ENCODE measurements at places on chromosomes 3 and 15.

GRCh38 chr15:101288905-101289513, 6.0 kb downstream of the SNRPA1 start:
- no peak for DNase-seq

DNA sequence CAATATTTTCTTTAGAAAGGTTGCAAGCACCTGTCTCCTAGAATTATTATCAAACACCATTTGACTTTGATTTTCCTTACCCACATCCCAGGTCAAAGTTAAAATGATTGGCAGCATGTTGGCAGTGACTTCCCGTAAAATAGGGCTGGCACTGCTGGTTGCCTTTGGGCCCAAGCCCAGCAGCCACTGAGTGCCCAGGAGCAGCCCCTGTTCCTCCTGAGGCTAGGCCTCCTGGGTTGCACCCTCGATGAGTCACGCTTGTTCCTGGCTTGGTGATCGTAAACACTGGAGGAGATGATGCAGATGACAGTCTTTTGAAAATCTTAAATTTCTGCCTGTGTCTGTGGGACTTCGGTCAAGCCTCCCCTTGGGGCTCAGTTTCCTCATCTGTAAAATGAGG, 290.0 kb downstream of the TLE3 start:
- DNase-seq: peak; percentile 42

DNA sequence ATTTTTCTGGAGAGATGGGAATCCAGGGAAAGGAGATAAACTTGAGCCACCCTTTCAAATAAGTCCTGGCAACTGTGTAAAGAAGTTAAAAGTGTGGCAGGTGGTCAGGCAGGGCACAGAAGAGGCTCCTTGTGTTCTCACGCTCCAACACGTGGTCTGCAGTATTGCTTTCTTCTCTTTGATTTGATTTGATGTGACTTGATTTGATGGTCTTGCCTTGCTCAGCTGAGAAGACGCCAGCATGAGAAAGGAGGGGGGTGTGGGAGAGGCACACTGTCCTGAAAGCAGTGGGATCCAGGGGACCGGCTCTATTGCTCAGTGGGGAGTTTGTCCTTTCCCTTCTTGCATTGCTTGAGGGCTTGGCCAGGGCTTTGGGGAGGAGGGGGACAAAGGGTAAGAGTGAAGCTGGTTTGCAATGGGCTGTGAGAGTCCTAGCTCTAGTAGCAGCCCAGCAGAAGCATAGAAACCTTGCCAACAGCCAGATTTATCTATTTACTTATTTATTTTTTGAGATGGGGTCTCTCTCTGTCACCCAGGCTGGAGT, 25.7 kb upstream of the NEO1 start:
- no peak for DNase-seq

DNA sequence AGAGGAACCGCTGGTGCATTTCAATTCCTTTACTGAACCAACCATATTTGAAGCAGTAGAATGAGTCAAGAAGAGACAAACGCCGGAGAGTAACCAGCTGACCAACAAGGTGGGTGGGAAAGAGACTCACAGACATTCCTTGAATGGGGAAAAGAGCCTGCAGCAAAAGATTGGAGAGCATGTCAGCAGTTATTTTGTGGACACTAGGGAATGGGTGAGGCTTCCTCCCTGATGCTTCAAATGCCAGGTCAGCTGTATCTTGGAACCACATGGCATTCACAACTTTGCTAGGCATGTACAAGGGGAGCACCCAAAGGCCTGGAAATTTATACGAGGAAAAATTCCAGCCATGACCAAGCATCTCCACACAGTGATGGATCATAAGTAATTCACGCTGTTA, 29.9 kb upstream of the ZKSCAN7 start:
- DNase-seq: no peak

- DNase-seq: no peak
Measured at GRCh38 chr3:138809500-138810256, 25.1 kb downstream of the PIK3CB start.

GRCh38 chr3:13391308-13391707, 28.8 kb downstream of the NUP210 start:
- peak; percentile 11 for DNase-seq

- no peak for DNase-seq
Measured at GRCh38 chr3:33103480-33103879, 6.5 kb upstream of the GLB1 start.

DNA sequence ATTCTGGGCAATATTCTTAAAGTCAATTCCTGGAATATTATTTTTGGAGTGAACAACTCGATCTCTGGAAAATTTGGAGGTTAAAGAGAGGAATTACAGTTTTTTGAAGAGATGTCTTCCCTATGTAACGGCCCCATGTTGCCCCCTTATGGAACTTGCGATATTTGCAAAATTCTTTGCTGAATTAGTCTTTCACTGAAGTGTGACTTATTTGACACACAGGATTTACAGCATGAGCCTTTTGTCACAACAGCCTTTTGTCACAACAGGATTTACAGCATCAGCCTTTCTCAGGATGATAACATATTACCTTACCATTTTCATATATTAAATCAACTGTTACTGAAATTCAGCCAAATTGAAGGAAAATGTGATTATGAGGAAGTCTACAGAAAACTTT, 37.8 kb upstream of the SPTSSB start:
- DNase-seq: no peak

DNA sequence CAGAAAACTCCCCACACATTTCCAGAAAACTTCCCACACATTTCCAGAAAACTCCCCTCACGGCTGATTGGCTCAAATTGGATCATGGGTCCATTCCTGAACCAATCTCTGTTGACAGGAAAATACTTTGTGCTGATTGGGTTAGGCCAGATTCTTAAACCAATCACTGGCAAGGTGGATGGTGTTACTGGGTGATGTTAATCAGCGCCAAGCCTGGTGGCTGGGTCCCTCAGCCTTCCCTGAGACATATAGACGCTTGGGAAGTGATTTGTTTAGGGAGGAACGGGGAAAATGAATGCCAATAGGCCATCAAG, 199.4 kb upstream of the UBE2E2 start:
- no peak for DNase-seq

DNA sequence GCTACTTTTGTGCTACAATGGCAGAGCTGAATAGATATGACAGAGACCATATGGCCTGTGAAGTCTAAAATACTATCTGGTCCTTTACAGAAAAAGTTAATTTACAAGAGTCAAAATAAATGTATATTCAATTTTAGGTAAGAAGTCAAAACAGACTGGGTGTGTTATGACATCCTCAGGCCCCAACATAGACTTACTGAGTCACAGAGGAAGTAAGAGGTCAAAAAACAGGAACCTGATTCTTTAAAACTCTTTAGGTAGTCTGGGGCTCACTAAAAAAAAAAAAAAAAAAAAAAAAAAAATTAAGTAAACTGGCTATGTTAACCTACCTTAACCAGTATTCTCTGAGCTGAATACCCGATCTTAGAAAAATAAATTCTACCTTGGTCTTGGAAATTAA, 13.1 kb downstream of the DNAAF4 start:
- no peak for DNase-seq

GRCh38 chr3:136192831-136193230, 3.3 kb downstream of the MSL2 start:
- DNase-seq: no peak

DNA sequence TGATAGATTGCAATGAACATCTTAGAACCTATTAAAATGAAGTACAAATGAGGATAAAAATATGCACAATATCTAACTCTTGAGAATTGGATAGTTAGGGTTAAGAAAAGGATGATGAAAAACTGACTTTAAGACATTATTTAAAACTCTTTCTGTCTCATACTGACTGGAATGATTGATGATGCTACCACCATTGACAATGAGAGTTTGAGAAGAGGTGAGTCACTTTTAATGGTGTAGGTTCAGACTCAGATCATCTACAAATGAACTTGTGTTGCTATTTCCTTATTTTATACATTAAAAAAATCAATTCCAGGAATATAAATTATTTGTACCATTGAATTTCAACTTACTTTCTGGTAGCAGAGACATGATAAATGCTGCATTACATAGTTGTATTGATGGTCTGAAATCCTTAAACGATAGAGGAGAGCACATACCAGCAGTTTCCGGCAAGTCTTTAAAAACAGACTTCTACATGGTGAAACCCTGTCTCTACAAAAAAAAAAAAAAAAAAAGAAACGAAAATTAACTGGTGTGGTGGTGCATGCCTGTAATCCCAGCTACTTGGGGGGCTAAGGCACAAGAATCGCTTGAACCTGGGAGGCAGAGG, 409.0 kb downstream of the OTOL1 start:
- DNase-seq: no peak

- DNase-seq: no peak
Measured at GRCh38 chr3:191634902-191635301, 173.9 kb downstream of the PYDC2 start.

- no peak for DNase-seq
Measured at GRCh38 chr3:182491577-182491976, 301.7 kb upstream of the ATP11B start.

GRCh38 chr3:189158034-189158433, 13.7 kb upstream of the TPRG1 start:
- DNase-seq: no peak

DNA sequence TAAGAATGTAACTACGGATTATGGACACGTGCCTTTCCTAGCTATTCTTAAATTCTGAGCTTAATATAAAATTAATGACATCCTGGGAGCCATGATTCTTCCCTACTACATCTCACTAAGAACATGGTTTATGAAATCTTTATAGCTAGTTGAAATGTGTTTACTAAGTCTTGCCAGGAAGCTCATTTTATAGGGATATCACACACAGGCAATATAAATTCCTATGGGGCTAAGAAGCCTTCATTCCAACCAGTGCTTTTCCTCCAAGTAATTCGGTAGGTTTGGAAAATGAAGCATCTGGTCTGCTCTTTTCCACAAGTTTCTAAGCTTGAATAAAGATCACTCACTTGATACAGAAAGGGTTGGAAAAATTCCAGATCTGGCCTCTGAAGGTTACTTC, 802.6 kb downstream of the FHIT start:
- DNase-seq: no peak

DNA sequence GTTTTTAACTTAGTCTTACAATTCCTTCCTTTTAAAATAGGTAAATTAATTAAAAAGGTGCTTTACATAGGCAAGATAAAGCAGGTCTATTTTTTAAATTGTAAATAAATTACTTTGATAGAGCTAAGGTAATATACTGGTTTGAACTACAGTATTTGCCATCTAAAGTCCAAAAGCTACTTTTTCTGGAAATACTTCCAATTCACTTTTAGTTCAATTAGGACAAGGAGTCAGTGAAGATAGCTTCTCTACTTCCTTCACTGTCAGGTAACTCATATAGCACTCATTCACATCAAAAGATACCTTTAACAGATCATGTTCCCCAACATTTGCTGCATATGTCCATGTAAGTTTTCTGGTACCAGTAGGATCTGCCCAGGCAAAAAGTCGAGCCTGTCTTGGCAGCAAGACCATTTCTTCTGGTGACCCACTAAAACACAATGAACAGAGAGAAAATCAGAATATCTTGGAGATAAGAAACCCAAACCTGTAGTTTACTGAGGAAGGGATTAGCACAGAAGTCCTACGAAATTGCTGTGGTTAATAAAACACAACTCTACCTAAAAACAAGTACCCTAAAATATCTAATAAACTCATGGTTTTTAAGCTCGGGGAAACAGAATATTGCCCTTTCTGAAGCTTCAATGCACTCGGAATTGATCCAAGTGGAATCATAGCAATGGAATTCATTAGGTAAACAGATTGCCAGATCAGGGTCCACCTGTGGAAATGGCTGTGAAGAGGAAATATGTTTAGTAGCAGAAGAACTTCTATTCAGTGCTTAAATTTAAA, 153.1 kb downstream of the VPS13C start:
- no peak for DNase-seq

DNA sequence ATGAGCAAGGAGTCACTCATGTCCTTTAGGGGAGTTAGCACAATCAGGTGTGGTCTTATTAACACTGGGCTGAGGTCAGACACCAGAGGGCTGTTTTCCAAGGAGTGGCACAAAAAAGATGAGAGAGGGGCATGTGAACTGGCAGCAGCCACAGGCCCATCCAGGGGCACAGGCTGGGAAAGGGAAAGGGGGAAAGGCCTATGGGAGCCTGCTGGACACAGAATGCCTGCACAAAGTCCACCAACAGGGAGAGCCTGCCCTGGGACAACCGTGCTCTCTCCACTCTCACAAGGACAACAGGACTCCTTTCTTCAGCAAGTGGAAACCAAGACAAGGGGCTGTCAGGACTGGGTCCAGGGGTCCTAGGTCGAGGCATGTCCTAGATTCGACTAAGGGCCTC, 109.6 kb downstream of the ADCY5 start:
- no peak for DNase-seq

DNA sequence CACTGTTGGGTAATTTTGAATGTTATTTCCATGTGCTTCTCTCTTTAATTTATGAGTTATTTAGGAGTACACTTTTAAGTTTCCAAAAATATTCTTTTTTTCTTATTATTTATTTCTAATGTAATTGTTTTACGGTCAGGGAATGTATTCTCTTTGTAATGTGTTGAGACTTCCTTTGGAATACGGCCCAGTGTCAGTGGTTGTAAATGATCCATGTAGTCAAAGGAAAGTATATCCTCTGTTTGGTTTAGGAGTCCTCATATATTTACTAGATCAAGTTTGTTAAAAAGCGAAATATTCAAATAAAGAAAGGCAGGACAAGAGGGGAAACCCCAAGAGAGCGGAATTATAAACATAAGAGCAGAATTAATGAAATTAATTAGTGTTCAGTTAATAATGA, 49.0 kb upstream of the ADGRG7 start:
- no peak for DNase-seq

DNA sequence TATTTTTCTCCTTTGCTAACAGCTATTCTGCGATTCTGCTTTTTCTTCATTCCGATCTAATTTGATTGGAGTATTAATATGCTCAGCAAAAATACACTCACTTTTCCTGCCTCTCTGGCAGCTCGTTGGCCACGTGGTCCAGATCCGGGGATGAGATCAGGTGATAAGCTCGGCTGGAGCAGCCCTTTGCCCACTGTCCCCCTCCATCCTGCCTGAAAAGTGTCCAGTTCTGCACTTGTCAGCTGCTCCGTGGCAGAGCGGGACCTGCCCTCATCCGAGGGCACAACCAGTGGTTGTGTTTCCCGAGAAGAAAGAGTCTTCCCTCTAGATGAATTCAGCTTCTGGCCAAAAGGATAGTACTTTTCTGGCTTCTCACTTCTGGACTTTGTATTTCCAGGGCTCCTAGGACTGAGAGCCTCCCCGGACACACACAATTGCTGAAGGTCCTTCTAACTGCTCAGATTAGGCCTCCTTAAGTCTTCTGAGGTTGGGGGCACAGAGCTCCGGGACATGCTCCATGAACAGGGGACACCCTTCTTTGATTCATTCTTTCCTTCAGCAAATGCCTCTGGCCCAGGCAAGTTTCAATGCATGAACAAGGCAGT, 103.9 kb upstream of the ALDH1A3 start:
- no peak for DNase-seq

DNA sequence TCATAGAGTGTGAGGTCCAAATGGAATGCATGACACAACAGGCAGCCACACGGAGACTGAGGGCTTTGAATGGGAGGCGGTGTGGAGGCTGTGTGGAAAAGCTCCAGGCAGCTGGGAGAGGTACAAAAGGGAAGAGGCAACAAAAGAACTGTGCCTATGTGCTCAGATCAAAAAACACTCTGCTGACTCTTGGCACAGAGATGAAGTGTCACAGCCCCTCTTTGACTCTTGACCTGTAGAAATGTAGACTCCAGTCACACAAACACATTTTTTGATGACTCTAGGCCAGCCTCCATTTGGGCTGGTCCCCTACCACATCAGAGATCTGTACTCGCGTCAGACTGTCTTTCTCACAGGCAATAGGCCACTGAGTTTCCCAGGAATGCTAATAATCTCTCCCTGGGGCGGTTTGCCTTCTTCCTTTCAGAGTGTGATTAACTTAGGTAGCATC, 456.0 kb downstream of the TUSC7 start:
- DNase-seq: no peak

GRCh38 chr3:157046520-157046919, 113.4 kb downstream of the CCNL1 start:
- DNase-seq: no peak

- no peak for DNase-seq
Measured at GRCh38 chr3:145943952-145944351, 217.0 kb downstream of the PLOD2 start.
